Activated CD4-positive, alpha-beta memory T cell treated with anti-CD3 and anti-CD28 coated beads for 36 hours (primary cell): ENCODE measurements at places on chromosomes 12 and 14.
A peak's percentile ranks its signal among the peaks of the same experiment; 100 is the strongest.

- DNase-seq, result no peak
These were observed 181.1 kb downstream of the BTG1 start for GRCh38 chr12:91964501-91964900.

DNA sequence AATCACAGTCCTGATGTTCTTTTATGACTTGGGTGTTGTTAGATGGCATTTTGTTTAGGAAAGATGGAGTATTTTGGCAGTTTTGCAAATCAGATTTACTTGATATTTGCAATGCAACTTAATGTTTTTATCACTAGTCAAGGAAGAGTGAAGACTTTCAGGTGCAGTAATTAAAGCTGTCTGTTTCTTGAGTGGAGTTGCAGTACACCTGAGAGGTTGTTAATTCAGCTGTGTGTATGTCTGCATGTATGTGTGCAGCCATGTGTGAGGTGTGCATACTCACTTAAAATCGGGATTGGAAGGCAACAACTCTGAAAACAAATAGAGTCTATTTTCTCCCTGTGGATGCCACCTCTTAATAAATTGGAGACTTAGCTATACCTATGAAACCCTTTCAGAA is 94.5 kb downstream of the RMST start:
- DNase-seq, result no peak

DNA sequence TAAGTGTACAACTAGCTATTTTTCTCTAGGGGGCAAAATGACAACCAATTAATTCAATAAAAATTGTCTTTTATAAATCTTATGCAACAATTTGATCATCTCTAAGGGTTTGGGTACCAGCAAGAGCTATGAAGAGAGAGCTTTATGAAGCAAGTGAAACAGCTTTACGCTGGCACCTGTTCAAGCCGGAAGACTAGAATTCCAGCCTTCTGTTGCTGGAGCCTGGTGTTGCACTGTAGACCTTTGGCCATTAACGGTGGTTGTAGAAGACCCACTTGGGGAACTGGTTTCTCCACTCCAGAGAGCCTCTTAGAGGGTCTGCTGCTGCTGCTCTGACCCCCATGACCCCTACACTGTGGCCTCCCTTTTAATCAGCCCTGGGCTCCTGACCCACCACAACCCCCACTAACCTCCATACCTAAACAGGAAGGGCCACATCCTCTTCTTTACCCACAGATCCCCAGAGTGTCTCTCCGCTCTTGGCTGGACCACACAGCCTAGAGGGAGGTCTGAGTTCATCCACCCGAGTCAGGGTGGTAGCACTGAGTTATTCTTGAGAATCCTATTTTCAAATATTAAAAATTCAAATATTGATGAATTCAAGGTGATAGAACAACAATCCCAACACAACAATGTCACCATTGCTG is 54.6 kb upstream of the STON2 start:
- DNase-seq, result no peak

DNA sequence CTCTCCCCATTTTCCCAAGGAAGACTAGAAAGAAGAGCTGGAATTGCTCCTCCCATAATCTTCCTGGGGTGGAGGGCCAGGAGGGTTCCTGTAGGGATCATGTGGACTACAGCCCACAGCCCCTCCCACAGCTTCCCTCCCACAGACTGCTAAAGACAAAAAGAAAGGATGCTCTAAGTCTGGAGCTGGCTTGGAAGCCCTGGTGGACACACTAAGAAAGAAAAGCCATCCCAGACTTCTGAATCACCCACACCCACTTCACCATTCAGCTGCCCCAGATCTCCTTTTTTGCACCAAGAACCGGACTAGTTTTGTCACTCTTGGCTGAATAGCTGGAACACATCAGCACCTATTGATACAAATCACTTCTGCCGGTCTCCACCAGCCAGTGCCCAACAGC is 56.8 kb upstream of the PLXNC1 start:
- DNase-seq, result no peak

- peak; percentile 82 for DNase-seq
These were observed at the start of gene TAMALIN for GRCh38 chr12:52006726-52007157. TAMALIN (plus strand) TSS chr12:52006946; CDS start chr12:52007020, 74 bp downstream.

GRCh38 chr12:93839064-93839463 is 161.9 kb downstream of the CRADD start:
- no peak for DNase-seq
